ENCODE measurements at places on chromosomes 3 and 15.

DNA sequence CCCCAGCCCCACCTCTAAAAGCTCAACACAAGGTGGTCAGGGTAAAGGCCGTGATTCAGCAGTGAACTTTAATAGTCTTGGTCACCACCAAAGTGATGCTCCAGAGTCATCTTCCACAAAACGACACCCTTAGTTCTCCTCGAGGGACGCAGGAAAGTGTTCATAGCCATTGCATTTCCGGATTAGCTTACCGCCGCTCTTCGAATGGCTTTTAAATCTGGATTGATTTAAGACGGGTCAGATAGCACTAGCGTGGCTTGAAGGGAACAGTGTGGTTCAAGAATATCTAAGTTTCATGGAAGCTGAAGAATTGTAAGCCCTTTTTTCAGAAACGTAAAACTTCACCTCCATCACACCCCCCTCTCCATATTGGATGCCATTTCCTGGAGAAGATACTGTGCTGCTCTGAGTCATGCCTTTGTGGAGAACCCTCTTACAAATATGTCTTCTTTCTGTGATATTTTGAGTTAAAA lies 829 bp downstream of the RNF7 start:
- DNase-seq, result no peak

DNA sequence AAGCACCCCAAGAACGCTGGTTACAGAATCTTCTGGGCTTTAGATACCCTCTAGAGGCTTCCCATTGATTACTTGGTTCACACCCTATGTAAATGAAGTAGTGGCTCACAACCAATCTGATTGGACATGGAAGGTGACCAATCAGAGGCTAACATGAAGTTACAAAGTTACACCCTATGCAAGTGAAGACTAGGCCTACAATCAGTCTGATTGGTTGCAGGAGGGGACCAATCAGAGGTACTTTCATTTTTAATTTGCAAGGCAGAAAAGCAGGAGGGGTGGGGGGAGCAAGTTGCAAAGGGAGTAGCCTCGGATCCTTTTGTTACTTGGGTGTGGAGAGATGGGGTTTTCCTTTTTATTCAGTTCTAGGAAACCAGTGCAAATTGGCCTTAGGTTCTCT lies 11.1 kb upstream of the RTP2 start:
- DNase-seq, result no peak

DNA sequence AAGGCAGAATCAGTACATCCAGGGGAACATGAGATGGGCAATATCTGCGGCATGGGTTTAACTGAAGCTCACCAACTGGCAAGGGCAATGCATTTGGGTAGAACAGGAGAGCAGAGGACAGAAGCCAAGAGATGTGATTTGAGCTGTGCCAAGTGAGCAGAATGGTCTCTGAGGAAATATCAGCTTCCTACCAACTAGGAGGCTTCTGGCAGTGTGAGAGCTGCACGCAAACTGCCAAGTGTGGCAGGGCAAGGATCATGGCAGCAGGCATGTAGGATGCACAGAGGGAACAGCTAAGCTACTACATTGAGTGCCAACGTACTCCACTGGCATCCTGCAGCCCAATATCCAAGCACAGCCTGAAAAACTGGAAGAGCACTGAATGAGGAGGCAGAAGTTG lies 1036.5 kb downstream of the TUSC7 start:
- no peak for DNase-seq

GRCh38 chr3:165636684-165637015 lies 200.6 kb downstream of the BCHE start:
- DNase-seq, result no peak

- DNase-seq, result no peak
These were observed 49.2 kb upstream of the RARB start for GRCh38 chr3:25378786-25379311.

Measured in cortex of kidney (tissue), 1 donor.